Mesothelial cell of epicardium (in vitro differentiated cells): ENCODE measurements at places on chromosomes 7 and 10.

GRCh38 chr7:103432712-103433111, 13.3 kb downstream of the SLC26A5 start:
- no peak for DNase-seq

DNA sequence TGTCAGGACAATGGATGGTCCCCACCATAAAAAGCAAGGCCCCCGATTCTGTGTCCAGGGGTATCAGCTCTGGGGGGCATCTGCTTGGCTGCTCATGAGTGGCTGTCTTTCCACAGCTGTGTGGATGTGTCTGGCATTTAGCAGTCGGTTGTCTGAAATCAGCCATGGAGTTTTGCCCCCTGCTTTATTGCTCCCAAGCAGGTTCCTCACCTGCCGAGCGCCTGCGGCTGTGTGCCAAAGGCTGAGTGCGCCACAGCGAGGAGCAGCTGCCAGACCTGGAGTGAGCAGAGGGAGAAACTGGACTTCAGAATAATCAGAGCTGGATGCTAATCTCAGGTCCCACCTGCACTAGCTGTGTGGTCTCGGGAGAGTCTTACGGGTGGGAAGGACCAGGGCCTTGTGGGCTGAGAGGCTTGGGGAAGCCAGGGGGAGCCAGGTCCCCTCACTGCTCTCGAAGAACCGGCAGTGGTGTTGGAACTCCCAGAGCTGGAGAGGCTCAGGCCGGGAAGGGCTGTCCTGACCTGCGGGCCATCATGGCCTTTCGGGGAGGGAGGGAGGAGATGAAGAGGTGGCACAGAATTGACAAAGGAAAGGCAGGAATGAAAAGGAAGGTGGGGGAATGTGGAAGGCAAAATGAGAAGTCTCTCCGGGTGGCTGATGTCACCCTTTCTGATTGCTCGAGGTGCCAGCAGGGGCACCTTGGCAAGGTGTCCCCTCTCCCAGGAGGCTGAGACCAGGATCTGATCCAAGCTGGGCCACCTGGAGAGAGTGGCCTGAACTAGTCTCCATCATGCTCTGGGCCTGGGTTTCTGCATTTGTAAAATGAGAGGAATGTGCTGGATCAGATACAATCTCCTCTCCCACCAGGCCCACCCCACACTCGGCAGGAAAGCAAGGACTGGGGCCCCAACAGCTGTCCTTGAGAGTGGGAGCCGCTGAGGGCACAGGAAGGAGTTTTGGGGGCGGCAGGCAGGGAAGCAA, 30.2 kb upstream of the LEP start:
- no peak for DNase-seq

DNA sequence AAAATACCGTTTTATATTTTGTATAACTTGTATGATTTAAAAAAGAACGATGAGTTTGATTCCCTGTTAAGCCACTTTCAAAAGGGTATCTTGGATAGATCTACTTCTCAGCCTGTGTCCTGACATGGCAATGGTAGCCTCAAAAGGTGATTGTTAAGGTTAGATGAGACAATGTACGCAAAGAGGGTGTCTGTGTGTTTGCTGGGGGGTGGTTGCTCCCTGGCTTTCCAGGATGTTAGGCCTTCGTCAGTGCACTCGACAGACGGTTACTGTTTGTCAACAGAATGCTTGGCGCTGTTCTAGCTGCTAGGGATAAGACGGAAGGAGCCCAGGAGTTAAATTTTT, 90.3 kb downstream of the NEURL1 start:
- DNase-seq: no peak

- no peak for DNase-seq
Observed at GRCh38 chr7:143387156-143387975, 6.2 kb downstream of the ZYX start.

DNA sequence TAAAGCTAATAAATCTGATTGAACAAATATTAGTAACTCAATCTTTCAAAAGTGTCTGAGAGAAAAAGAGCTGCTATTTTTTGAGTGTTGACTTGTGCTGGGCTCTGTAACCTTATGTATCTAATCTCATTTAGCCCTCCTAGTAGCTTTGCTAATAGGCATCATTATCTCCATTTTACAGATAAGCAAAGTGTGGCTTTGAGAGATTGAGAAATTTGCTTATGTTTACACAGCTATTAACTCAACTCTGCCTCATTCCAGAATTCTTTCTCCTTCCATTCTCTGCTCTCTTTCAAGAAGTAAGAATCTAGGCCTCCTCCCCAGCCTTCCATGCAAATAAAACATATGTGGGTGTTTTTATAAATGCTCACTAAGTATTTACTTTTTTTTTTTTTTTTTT, 137.8 kb downstream of the GATA3 start:
- no peak for DNase-seq

- peak; percentile 88 for DNase-seq
Observed at GRCh38 chr10:118241229-118242137, 100.6 kb downstream of the FAM204A start.

DNA sequence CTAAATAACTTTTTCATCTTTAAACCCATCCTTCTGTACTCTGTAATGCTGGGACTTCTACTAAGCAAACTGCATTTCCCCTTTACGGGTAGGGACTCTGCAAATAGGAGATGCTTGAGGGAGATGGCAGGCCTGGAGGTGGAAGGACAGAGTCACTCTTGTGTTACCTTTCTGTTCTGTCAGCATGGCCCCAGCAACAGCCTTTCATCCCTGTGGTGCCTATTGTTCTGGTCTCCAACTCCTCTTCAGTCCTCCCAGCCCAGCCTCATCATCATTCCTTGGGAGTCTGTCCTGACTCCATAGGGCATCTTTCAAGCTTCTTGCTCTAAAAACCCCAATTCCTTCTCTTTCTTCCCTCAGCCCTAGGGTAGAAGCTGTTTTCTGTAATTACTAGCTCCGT, 230.0 kb downstream of the SNX13 start:
- no peak for DNase-seq

- DNase-seq: no peak
Observed at GRCh38 chr10:70477661-70478162, 855 bp upstream of the PALD1 start.

DNA sequence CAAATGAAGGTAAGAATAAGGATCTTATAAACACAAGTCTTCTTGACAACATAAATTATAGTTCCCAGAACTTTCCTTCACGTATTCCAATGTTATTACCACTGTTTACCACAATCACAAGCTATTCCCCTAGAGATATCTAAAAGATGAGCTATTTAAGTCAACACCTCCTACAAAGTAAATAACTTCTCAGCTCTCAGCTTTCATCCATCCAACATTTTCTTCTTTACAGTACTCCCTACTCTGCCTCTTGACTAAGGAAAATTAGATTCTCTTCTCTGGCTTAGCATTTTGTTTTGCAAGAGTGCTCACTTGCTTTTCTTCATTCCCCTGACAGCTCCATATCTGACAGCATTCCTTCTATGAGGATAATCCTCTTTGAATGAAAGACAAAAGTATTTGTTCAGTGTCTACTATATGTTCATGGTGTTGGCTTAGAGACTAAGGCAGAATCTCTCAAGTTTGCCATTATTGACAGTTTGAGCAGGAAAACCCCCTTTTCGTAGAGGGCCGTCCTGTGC, 93.0 kb upstream of the IL6 start:
- no peak for DNase-seq

- no peak for DNase-seq
Observed at GRCh38 chr10:120105001-120105400, 212.5 kb downstream of the SEC23IP start.

DNA sequence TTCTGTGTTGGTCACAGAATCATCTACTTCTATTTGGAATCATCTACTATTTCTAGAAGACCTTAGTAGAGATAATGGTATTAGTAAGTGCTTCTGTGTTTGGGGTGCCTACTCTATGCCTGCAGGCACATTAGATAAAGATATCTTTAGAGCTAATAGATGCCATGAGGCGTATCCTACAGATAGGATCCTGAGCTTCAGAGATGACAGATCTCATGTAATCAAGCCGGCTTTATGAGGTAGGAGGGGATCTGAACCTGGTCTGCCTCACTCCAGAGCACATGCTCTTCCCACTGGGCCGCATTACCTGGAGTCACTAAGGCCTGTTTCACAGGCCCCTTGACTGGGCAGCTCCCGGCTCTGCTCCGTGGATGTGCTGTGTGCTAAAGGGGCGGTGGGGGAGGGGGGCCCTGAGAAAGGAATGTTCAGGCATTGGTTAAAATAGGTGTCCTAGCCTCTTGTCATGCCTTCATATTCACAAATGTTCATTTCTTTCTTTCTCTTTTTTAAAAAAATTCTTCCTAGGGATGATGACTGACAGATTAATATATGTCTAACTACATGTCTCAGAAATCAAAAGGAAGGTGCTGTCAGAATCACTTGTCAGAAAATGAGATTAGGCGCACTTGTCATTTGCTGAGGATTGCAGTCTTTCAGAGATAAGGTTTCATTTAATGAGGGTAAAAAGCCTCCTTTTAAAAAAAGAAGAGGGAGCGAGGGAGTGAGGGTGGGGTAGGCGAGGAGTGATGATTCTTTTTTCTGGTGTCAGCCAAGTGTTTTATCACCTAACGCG, 458.0 kb upstream of the GALNT17 start:
- no peak for DNase-seq

DNA sequence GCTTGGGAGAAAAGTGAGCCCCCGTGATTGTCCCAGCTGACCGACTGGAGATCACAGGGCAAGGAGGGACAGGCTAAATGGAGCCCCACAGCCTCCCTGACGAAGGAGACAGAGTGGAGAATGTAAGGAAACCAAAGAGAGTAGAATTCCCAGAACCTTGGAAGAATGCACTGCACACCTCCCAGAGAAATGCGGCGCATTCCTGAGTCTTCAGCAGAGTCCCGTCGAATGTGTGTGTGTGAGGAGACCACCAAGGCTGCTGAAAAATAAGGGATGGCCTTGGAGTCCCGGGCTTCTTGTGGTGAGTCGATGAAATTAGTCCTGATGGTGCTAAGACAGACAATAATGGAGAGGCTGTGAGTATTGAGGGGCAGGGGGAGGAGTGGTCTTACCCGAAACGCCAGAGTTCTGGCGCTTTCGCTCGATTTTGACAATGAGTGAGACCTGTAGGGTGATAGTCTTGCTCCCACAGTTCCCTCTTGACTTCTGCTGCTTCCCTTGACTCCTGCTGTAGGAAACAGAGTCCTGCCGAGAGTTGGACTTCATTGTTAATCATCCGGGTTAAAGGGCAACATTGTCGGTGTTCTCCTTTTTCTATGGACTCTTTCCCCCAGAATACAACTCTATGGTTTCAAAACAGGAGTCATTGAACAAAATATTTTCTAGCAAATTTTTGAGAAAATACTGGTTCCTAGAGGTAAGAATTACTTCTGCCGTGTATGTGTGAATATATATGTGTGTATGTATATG, 103.2 kb downstream of the CNNM2 start:
- DNase-seq: no peak
